Myocyte (in vitro differentiated cells): ENCODE measurements at places on chromosomes 3 and 15. TPM values are rescaled to one million over a fixed set of nuclear protein-coding genes. Genes with fewer than 3 reads are reported as not detected.

DNA sequence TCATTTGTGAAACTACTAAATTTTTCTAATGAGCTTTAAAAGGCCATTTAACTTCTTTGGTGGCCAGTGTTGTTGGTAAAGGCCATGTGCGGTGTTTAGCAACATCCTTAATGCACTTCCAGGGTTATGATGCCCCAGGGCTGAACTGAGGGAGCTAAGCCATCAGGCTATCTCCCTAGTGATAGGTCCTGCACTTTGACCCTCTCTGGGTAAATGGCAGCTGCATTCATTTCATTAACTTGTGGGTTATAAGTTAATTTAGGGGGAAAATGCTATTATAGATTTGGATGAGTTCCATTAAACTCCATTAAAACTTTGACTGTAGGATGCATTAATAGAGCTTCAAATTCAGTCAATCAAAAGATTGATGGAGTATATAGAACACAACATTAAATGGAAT is 366.7 kb upstream of the ZNF717 start:
- no peak for DNase-seq

DNA sequence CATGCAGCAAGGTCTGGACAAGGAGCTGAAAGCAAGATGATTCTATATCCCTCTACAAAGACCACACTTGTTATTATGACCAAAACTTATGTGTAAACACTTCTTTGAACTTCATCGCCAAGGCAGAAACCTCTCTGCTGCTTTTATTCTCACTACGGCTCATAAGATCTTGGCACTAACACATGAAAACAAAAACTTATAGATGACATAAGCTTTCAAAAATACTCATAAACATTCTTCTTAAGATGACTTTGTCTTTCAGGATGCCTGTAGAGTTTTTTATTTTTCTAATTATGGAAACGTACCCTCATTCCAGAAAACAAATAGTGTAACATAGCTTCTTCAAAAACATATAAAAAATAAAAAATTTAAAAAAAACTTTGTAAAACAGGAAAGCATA is 12.5 kb upstream of the C15orf61 start:
- DNase-seq, result no peak

DNA sequence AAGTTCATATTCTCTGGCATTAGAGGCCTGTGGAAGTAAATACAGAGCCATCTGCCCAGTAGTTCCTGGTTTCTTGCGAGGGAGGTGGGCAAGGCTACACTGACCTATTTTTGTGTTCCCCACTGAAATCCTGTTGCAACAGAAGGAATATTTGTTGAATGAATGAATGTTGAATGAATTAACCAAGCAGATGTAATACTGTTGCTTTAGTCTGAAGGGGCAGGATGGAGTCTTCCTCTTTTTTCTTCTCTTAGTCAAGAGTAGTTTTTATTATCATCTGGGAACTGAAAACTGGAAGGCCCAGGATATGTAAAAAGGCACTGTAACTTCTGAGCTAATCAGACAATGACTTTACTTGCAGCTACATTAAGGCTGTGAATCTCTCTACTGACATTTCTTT is 17.1 kb downstream of the BLOC1S6 start:
- no peak for DNase-seq

DNA sequence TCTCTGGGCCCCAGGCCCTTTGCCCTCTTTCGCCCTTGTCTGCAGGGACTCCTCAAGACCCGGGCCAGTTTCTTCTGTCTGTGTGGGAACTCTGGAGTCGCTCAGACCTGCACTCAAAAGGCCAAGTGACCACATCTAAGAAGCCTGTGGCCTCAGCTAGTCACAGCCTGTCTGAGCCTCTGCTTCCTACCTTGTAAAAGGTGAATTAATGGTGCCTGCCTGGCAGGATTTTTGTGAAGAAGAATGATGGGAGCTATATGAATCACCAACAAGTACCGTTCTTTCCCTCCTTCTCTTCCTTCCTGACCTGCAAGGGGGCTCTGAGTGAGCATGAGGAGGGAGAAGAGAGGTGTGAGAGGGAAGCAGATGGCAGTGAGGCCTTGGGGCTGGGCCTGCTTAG is 7.5 kb downstream of the PLIN1 start:
- no peak for DNase-seq

- peak; percentile 61 for DNase-seq
Observed at GRCh38 chr3:98329392-98330124, 24.1 kb upstream of the OR5K4 start.

The GOLGA6L7 gene
- total RNA-seq, result not detected in 2 replicates

The SPINT1 gene
- not detected in 2 replicates for total RNA-seq
